ENCODE measurements at places on chromosomes 2 and 18.

GRCh38 chr2:37878536-37878935, 46.6 kb upstream of the RMDN2 start:
- DNase-seq, result no peak

GRCh38 chr2:150228936-150229335, 258.5 kb downstream of the RND3 start:
- DNase-seq, result no peak

DNA sequence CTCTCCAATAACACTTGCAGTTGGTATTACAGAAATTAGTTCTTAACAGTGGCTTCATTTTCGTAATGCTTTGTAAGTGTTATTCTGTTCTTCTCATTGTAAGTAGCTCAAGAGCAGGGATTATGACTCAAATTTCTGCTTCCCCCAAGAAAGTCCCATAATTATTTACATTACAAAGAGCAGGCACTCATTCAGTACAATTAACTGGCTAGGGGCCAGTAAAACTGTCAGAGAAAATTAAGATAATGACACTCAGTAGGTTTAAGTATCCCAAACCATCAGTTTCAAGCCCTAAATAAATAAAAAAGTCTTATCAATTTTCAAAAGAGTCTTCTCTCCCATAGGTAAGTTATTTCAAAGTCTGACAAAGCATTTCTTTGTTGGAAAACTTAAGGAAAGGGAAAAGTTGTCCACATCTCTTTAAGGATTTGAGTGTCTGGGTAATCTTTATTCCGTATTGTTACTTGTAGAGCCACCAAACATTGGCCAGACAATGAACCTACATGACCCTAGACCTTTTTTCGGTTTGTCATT, 137.1 kb downstream of the ARHGAP28 start:
- DNase-seq, result no peak

GRCh38 chr18:57811477-57812125, 8.5 kb upstream of the ATP8B1 start:
- no peak for DNase-seq
